ENCODE measurements at places on chromosomes 2 and 18.

DNA sequence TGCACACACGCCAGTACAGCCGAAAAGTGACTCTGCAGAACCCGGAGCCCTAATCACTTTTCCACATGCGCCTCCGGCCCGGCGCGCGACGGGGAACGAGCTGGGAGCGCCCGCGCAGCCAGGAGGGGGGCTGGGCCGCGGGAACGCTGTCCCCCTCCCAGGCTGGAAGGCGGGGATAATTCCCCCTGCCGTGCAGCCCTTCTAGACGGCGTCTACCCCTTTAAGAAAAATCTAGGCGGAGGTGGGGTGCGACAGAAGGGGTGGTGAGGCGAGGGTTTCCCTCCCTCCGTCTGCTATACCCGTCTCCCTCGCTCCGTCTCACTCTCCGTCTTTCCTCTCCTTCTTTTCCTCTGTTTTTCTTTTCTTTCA lies 2.4 kb downstream of the CYP26B1 start:
- peak; percentile 62 for DNase-seq

DNA sequence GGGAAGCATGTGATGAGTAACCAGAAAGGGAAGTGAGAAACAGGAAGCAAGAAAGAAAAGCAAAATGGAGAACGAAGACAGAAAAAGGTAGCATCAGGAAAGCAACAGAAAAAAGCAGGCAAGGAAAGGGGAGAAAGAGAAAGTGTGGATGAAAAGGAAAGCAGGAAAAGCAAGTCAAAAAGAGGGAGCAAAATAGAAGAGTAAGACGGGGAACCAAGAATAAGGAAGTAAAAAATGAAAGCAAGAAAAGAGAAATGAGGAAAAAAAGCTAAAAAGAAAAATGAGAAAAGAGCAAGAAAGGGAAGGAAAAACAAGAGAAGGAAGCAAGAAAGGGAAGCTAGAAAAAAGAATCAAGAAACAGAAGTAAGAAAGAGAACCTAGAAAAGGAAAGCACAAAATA lies 242.3 kb upstream of the NCKAP5 start:
- no peak for DNase-seq

DNA sequence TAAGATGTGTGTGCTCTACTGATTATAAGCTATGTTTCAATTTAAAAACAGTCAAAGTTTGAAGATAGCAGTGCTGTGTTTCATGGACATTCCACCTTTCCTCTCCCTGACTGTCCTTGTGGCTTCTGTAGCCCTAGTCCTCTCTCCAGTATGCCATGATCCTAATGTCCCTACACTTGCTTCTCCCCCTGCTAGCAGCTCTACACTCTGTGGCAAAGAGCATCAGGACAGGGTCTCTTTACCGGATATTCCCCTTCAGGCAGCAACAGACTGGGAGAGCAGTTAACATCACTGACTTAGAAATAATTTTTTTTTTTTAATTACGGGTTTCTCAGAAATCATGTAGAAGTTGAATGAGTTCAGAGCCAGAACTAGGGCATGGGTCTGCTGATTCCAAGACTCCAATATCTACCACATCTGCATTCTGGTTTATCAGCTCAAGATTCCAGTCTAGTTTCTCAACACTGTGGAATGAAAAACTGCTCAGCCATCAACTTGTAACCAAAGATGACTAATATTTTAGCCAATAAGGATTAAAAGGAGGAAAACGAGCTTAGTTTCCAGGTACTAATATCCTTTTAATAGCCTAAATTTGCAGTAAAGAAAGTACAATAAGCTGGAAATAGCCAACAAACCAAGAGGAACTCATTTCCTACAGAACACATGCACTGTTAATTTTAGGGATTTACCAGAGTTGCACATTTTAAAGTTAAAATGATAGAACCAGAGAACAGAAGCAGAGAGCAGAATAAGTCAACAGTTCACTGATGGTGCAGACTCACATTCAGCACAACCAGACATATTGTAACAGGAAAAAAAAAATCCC lies 45.2 kb downstream of the TMEM131 start:
- DNase-seq = peak; percentile 92

- DNase-seq = no peak
Observed at GRCh38 chr2:233996000-233996399, 54.5 kb upstream of the SPP2 start.

GRCh38 chr2:149652526-149652925 lies 65.0 kb upstream of the MMADHC start:
- no peak for DNase-seq
